ENCODE measurements at places on chromosomes 12 and 14. TPM values are rescaled to one million over a fixed set of nuclear protein-coding genes. Genes with fewer than 3 reads are reported as not detected.

GRCh38 chr14:67242168-67242420 lies 859 bp downstream of the PALS1 start:
- DNase-seq, result no peak

GRCh38 chr12:49665384-49665783 lies 41.8 kb downstream of the FMNL3 start:
- no peak for DNase-seq

DNA sequence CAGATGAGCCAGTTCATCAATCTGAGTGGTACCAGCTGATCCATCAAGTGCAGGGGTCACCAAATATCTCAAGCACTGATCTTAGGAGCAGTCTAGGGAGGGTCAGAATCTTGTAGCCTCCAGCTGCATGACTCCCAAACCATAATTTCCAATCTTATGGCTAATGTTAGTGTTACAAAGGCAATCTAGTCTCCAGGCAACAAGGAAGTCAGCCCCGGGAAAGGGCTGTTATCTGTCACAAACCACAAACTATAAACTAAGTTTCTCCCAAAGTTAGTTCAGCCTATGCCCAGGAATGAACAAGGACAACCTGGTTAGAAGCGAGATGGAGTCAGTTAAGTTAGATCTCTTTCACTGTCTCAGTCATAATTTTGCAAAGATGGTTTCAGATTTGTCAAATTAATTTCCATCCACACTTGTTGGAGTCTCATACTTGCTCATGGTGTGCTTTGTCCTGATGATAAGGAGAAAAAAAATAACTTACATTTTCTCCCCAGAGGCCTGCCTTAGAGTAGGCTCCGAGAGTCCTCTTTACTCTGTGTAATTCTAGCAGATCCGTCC lies 3.9 kb upstream of the ABHD4 start:
- no peak for DNase-seq

DNA sequence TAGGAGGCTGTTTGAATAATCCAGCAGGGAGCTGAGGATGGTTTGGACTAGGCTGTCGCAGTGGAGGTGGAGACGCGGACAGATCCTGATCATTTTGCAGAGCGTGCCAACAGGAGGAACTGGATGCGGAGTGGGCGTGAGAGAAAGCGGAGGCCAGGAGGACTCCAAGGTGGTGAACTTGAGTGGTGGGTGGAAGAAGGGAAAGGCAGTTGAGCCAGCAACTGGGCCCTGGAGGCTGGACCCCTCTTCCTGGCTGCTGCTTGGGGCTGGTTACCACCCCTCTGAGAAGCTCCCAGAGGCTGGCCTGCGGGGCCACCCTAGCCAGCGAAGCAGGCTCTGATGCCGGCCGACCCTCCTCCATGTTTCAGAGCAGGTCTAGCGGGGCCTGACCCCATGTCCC lies 56.8 kb upstream of the KCNA1 start:
- DNase-seq, result no peak

DNA sequence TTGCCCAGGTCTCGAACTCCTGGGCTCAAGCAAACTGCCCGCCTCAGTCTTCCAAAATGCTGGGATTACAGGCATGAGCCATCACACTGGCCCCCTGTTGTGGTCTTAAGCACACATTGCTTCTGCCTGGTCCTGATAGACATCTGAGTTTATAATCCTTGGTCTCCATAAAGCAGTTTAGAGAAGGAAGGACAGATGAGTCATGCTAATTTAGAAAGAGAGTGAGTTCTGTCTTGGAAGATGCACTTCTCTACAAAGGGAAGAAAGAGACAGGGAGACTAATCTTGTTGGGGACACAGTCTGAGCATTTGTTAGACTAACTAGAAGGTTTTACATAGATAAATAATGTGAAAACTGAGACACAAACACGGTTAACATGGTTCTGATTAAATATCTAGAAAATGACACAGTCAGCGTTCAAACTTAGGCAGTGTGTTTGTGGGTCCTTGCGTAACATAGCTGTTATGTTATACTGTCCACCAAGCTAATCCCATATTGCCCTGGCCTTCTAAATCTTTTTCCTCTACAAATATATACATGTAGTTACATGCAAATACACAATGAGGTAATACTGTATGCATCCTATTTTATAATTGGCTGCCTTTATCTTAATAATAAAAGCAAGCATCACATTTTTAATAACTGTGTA lies 31.0 kb downstream of the SAMD4A start:
- DNase-seq, result peak; percentile 34

GRCh38 chr12:112539221-112539620 lies 120.5 kb downstream of the PTPN11 start:
- DNase-seq, result no peak

DNA sequence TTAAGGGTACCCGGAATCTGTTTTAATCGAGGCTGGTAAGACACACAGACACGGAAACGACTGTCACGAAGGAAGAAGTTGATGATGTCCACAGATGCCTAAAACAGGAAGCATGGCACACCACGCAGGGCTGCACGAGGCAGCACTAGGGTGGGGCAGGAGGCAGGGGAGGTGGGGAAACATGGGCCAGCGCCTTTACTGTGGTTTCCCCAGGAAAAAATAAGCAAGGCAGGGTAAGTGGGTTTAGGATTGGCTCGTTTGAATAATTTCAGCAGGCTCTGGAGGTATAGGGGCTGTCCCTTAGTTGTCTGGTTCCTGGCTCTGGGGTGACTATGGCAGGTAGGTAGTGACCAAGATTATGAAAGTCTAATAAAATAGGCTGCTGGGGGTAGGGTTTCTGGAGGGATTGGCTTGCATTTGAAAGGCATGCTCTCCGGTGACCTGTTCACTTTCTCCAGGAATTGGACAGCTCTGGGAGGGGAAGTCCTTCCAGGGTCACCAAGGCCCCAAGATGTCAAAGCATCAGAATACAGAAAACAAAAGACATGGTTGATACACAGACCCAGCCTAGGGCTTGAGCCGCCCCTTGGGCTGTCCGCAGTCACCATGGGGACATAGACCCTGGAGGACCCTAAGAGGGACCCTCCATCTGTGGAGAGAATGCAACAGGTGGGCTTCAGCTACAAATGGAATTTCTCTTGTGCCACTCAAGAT lies 35.3 kb downstream of the MAP1LC3B2 start:
- no peak for DNase-seq

- peak; percentile 24 for DNase-seq
These were observed 4.5 kb upstream of the OAS2 start for GRCh38 chr12:112973818-112974231.

DNA sequence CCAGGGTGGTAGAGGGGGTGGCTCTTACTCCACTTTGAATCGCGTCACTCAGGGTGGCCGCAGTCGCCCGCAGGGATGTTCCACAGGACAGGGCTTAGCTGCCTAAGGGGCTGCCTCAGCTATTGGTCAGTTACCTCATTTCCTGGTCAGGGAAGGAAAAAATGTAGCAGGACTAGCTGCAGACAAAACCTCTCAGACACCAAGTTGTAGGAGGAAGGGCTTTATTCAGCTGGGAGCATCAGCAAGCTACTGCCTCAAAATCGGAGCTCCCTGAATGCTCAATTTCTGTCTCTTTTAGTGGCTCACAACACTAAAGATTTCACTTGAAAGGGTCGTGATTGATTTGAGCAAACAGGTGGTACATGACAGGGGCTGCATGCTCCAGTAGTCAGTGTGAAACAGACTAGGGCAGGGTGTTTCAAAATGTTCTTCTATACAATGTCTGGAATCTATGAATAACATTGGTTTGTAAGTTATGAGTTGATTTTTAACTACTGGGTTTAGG lies 6.4 kb upstream of the CLEC6A start:
- DNase-seq, result no peak

- no peak for DNase-seq
These were observed 242.0 kb upstream of the MDGA2 start for GRCh38 chr14:47917344-47917954.

DNA sequence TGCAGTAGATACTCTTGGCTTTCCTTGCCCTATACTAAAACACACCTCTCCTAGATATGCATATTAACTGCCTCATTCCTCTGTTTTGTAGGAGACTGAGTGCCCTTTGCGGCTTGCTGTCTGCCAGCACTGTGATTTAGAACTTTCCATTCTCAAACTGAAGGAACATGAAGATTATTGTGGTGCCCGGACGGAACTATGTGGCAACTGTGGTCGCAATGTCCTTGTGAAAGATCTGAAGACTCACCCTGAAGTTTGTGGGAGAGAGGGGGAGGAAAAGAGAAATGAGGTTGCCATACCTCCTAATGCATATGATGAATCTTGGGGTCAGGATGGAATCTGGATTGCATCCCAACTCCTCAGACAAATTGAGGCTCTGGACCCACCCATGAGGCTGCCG lies 15.4 kb downstream of the TRAFD1 start:
- DNase-seq, result no peak

GRCh38 chr12:29552324-29552927 lies 54.9 kb upstream of the OVCH1 start:
- DNase-seq, result peak; percentile 72

DNA sequence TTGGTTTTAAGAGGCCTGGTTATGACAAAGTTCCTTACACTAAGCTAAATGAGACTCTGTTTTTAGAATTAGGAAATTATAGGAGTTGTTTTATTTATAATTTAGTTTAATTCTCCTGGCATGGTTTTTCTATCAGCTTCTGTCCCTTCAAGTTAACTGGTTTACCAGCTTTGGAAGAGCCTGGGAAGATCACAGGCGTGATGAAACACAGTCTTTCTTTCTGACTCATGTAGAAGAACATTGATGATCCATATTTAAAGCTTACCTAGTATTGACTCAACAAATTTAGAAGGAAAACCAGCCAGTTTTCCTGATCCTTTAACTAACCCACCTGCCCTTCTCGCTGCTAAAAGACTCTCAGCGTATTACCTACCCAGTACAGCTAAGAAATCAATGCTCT lies 155.2 kb downstream of the TGFB3 start:
- DNase-seq, result no peak

DNA sequence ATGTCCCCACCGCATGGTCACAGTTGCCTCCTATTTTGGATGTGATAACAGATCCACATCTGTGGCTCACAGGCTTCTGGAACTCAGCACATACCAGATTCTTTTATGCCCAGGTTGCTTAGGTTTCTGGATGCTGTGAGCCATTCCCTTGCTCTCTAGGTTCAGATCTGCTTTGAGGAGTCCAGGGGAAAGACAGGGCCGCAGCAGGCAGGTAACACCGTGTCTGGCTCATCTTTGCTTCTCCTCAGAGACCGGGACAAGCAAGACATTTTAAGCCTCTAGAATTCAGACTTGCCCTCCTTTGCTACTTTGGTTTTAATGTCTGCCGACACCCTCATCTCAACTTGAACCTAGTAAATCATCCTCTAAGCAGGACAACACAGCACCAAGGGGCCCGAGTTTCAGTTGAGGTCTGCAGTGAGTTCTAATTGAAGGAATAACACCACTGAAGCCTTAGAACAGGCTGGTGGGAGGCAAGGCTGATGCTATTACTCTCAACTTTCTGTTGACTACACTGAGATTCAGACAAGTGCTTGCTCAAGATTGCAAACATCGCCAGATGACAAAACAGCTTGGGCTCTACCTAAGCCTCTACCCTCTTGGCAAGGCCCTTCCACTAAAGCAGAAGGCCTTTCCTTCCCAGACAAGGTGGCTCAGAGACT lies 55.3 kb downstream of the MDM2 start:
- no peak for DNase-seq

DNA sequence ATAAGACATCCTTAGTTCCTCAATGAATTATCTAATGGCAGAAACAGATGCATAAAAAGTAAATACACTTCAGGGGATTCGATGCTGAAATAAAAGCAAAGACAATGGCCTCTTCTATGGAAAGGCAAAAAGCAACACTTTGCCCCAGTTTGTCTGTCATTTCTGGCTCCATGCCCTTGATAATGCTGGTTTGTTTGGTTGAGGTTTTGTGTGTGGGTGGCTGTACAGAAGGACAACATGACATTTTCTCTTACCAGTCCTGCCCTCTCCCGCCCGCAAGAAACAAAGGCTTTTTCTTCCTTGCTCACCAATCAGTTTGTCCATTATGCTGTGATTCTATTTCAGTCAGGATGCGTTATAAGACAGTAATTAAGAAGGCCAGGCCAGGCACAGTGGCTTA lies 18.1 kb upstream of the WDR89 start:
- DNase-seq, result no peak

DNA sequence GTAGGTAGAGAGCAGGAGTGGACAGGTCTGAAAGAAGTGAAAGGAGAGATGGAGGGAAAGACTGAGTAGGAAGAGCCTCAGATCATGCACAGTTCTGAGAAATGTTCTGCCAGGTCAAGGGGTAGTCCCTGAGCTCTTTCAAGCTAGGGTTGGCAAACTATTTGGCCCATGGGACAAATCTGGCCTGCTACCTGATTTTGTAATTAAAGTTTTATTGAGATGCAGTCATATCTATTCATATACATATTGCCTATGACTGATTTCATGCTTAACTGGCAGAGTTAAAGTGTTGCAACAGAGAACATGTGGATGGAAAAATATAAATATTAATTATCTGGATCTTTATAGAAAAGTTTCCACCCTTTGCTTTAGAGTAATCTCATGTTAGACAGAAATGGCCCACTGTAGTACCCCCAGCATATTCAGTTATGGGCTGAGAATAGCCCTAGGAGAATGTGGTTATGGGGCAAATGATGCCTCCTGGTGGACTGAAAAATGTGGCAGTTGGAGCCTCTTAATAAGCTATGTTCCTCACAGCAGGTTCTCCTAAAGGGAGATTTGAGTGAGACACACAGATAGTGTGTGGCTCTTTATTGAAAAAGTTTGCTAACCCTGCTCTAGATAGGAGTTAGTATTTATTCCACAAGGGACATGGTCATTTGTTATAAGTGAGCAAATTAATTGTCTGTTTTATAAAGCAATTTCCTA lies 476.9 kb downstream of the LRIG3 start:
- peak; percentile 65 for DNase-seq

DNA sequence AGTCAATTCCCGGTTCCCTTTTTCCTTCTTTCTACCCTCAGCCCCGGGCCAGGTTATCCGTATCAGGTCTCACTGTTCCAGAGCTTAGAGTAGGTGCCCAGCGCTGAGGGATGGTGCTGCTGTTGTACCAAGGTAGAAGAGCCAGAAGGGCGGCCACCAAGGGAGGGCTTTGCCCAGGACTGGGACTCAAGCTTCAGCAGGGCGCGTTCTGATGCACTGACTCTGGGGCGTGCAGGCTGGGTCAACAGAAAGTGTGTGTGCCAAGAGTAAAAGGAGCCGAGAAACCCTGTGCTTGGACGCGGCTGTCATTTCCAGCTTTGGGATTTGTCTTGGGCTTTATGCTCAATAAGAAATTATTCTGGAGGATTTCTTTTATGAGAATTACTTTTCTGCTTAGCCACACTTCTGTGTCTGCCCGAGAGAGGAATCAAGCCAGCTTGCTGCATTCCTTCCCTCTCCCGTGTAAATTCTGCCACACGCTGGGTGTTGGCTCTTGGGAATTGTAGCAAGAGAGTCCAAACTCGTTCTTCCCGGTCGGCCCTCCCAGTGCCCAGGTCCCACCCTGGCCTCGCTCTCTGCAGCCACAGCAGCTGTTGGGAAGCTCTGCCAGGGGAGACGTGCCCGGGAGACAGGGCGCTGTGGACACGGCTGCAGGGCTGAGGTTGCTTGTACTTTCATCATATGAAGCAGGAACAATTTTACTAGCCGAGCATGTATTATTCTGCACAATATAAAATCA lies 98.0 kb downstream of the FBXL14 start:
- no peak for DNase-seq

GRCh38 chr14:54691525-54692283 lies 124.8 kb downstream of the SAMD4A start:
- peak; percentile 81 for DNase-seq

- no peak for DNase-seq
These were observed 62.2 kb downstream of the TSPAN11 start for GRCh38 chr12:30988646-30989286.

The SLC24A4 gene
- under 0.01 TPM for total RNA-seq

The NANOG gene
- not detected for total RNA-seq

The KRT5 gene
- 0.13 TPM for total RNA-seq

The C12orf50 gene
- not detected for total RNA-seq

The ZFC3H1 gene
- total RNA-seq, result 11.4 TPM

The FAM186B gene
- 0.13 TPM for total RNA-seq

The KRT72 gene
- not detected for total RNA-seq

The TRAF3 gene
- 17.3 TPM for total RNA-seq

The MPHOSPH9 gene
- 37.7 TPM for total RNA-seq

All from dermis microvascular lymphatic vessel endothelial cell (primary cell).